ENCODE measurements at places on chromosomes 4 and X.
A peak's percentile ranks its signal among the peaks of the same experiment; 100 is the strongest.

GRCh38 chrX:12460929-12461328, 322.7 kb downstream of the FRMPD4 start:
- no peak for DNase-seq

DNA sequence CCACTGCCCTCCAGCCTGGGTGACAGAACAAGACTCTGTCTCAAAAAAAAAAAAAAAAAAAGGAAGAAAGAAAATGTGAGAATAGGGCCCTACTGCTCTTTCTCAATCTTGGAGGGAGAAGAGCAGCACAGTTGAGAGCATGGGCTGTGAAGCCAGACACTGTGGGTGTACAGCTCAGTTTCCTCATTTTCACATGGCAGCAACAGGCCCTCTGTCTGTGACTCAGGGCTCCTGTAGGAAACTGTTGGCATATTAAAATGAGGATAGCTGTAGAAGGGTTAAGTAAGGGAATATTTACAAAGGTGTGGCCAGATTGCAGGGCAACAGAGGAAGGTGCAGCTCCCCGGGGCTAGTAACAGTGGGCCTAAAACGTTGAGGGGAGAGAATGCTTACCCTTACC, 3.4 kb downstream of the AKAP14 start:
- DNase-seq = no peak

- no peak for DNase-seq
These were observed 66.1 kb upstream of the MAML3 start for GRCh38 chr4:140220058-140220457.

- no peak for DNase-seq
These were observed 852.8 kb upstream of the PCDH7 start for GRCh38 chr4:29867412-29867811.

GRCh38 chr4:158826057-158826456, 57.2 kb downstream of the FNIP2 start:
- no peak for DNase-seq

- peak; percentile 18 for DNase-seq
These were observed 792 bp downstream of the ADRA2C start for GRCh38 chr4:3766785-3767569.

DNA sequence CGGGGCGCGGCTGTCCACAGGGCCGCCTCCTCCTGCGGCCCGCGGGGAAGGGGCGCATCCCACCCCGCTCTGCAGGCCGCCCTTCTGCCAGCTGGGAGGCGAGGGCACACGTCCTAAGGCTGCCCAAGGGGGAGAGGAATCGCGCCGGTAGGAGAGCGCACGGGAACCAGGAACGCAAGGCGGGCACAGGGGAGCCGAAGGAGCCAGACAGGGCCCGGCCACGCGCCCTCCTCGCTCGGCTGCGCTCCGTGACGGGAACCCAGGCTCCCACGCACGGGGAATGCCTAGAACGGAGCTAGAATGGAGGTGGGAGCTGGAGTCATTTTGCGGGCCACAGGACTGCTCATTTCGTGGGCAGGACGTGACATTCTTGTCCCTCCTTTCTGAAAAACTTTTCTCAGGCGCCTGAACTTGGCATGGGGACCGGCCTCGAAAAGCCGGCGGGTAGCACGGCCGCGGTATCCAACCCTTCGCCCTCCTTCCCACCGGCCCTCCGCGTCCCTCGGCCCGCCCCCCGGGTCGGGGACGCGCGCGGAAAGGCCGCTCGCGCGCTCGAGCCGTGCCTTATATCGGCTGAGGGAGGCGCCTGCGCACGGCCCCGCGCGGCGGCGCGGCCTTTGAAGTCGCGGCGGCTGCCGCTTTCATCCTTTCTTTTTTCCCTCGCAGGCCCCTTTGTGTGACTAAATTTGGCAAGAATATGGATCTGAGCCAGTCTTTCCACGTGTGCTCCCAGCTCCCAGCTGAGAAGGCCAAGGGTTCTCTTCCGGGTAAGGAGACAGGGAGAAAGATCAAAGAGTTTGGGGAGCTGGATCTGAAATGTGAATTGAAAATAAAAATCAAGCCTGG, 4.2 kb upstream of the LEF1 start:
- DNase-seq = peak; percentile 22

- DNase-seq = no peak
These were observed 29.2 kb downstream of the PRRG1 start for GRCh38 chrX:37378404-37378803.

DNA sequence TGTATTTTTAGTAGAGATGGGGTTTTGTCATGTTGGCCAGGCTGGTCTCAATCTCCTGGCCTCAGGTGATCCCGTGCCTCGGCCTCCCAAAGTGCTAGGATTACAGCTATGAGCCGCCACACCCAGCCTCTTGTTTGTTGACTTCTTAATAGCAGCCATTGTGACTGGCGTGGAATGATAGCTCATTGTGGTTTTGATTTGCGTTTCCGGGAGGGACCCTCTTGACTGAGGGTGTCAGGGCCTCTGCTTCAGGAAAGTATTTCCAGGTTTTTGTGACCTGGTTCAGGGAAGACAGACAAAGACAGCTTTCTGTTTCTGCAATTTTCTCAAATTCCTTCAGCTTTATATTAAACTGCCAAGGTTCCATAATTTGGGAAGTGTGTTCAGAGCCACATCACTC, 15.1 kb downstream of the CSF2RA start:
- no peak for DNase-seq

- DNase-seq = no peak
These were observed 380.6 kb upstream of the SPOCK3 start for GRCh38 chr4:167614866-167615265.

- DNase-seq = no peak
These were observed 150.9 kb downstream of the SPRY1 start for GRCh38 chr4:123547216-123548165.

DNA sequence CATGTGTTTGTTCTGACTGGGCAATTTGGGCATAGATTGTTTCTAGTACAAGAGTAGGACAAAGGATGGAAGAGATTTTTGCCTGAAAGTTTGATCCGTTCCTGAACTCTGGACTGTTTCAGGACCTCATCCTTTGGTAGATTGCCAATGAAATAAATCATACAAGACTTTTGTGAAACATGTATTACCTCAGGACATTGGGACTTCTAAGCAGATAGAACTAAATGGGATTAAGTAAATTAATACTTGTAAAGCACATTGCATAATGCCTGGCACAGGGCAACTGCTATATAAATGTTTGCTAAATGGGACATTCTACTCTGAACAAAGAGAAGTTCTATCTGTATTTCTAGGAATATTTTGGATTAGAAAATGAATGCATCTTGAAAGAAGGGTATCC, 164.8 kb upstream of the RPS6KA3 start:
- no peak for DNase-seq

- no peak for DNase-seq
These were observed 637 bp upstream of the SYN1 start for GRCh38 chrX:47620303-47620685.

DNA sequence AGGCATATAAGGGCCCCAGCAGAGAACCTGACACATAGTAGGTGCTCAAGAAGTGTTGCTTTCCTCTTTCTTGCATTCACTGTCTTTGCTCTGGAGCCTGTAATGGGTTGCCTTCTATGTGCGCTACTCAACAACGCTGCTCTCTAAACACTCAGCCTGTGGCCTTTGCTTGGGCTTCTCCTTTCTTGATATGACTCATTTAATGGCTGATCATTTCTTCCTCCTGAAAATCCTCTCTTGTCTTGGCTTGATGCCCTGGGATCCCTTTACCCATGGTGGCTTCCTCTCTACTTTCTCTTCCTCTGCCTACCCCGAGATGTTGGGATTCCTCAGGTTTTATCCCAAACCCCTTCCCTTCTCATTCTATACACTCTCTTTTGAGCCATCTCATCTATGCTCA, 19.9 kb upstream of the PJA1 start:
- no peak for DNase-seq

- peak; percentile 31 for DNase-seq
These were observed 141.8 kb upstream of the PCDH18 start for GRCh38 chr4:137674066-137674465.

- peak; percentile 89 for DNase-seq
These were observed 17.6 kb upstream of the CC2D2A start for GRCh38 chr4:15451866-15452765.

GRCh38 chr4:80054375-80054774, 18.7 kb downstream of the ANTXR2 start:
- DNase-seq = no peak

- DNase-seq = no peak
These were observed 660.3 kb upstream of the PRKX start for GRCh38 chrX:4373791-4374190.

- no peak for DNase-seq
These were observed 202.5 kb downstream of the LDB2 start for GRCh38 chr4:16695896-16696295.

GRCh38 chr4:183098019-183098722, 886 bp upstream of the WWC2 start:
- peak; percentile 64 for DNase-seq

DNA sequence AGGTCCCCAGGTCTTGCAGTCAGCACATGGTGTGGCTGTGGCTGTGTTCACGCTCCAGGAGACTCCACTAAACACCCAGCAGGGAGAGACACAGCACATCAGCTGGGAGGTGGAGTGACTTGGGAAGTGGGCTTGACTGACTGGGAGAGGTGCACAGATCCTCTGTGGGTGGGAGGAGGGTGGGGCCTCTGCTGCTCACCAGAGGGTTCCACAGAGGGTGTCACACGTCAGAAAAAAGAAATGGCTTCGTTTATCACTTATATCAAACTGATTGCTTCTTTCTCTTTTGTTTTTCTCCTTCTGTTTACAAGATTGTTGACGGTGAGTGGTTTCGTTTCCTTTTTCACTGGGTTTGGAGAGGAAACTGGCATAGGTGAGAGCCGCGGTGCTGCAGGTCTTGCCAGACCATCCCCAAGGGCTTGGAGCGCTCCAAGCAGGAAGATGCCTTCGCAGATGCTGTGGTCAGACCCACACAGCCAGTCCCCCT, 24.8 kb upstream of the FAM193A start:
- DNase-seq = no peak

DNA sequence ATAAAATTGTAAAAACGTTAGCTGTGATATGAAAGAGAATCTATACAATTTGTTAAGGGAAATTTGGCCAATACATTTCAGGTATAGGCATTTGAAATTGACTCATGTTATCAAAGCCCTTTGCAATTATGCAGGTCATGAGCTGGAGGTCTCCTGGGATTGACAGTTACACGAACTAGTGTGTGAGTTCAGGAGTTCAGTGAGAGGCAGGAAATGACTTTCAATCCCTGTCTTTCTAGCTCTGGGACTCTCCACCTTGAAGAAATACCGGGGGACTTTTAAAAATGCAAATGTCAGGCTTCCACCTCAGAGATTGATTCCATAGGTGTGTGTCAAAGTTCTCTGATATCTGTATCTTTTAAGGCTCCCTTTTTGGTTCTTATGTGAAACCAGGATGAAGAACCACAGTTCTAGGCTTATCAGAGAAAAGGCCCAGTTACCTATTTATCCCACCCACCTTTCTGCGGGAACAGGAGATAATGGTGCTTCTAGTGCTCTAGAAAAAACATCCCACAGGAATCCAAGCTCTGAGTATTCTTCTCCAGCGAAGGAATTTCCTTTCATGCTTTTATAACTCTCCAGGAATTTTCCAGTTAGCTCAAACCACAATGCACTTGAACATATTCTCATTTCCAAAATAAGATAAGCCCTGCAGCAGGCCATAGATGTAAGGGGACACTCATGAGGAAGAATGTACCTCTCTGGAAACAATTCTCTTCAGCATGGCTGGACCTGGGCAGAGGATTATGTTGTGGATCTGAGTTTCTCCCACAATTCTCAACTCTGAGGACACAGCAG, 501.0 kb downstream of the IDS start:
- peak; percentile 18 for DNase-seq

- DNase-seq = no peak
These were observed 130.9 kb downstream of the REPS2 start for GRCh38 chrX:17077361-17077760.

DNA sequence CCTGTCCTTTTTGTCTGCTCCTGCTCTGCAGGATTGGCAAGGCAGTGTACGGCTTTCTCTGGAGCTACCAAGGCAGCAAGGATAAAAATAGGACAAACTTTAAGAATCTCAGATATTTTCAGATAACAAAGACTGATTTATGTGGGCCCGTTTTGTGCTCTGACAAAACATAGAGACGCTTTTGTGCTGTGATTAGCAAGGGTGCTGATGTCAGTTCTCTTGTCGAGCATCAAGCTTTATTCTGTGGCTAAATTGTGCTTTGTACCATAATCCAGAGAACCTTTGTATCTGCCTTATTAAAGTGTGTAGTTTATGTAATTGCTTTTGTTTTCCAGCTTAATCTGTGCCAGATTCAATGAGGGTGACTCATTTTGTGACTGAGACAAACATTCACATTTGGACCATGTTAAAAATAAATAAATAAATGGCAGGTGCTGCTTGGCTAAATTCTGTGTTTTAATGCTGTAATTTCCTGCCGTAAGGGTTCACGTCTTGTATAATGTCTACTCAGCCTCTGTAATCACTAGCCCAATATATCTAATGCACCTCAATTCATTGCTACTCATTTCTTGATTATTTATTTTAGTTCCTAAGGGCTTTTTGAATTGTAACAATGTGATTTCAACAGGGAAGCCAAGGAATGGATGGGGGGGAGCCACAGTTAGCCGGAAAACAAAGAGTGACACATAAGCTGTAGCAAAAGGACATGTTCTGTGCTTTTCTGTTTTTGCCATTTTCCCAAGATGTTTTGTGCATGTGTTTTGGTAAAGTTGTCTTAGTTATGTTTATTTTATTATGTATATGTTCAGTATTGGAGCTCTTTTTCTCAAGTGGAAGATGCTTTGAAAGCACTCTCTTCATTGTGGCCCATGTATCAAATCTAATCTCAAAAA, 75.1 kb downstream of the GAB1 start:
- DNase-seq = peak; percentile 31

DNA sequence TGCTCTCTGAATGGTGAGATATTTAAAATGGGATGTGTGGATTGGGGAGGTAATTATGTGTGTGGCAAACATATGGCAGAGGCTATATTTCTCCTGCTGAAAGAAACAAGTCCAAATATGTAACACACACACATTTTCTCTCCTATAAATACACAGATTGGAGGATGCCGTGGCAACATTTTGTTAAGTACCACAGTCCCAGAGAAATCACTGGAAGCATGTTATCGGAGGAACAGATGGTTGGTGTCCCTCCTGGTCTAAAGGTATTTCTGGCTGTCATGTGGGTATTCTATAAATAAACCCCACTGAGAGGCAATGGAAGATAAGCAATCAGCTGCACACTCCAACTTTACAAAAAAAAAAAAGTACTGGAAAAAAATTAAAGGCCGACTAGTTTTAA, 528.3 kb upstream of the BOD1L1 start:
- no peak for DNase-seq

- DNase-seq = no peak
These were observed 477.6 kb upstream of the GRID2 start for GRCh38 chr4:91826186-91826585.

DNA sequence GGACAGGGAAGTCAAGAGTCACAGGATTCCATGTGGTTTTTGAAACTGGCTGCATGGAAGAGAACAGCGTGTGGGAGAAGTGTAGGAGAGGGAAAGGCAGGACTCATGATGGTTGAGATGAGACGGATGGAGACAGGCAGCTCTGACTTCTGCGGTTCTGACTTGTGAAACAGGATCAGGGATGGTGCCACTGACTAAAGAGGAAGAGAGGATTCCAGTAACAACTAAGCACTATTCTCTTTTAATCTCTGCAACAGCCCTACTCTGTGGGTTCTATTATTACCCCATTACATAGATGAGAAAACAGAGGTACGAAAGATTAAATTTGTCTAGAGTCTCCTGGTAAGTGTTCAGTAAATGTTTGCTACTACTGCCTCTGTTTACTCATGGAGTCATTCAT, 156.3 kb downstream of the CBR4 start:
- no peak for DNase-seq

- DNase-seq = no peak
These were observed 95.2 kb upstream of the NAP1L5 start for GRCh38 chr4:88792821-88793220.
